Activated CD4-positive, alpha-beta T cell treated with anti-CD3 and anti-CD28 coated beads, Interleukin-2, amount 50 U/mL, for 16 hours (primary cell): ENCODE measurements at places on chromosomes 7 and 10.
A peak's percentile ranks its signal among the peaks of the same experiment; 100 is the strongest.

DNA sequence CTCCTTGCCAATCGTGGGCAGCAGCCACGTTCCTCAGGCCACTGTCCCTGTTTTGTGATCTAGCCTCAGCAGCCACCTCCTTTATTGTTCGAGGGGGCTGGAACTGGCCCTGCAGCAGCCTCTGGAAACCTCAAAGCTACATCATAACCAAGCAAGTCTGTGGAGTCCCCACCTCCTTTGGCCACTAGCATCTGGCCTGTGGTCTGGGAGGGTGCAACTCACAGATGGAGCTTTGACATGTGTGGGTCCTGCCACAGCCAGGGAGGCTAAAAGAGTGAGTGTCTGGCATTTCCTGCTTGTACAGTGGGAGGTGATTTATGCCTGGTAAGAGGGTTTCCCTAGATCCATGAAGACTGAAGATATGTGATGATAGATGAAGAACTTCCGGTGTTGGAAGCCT lies 32.3 kb upstream of the NUB1 start:
- DNase-seq: no peak

- DNase-seq: no peak
Measured at GRCh38 chr7:127608446-127608845, 9.5 kb downstream of the PAX4 start.

GRCh38 chr7:70678621-70679251 lies 453.2 kb upstream of the GALNT17 start:
- DNase-seq: peak; percentile 44

- peak; percentile 83 for DNase-seq
Measured at GRCh38 chr10:72637398-72637857, 11.5 kb upstream of the MICU1 start.

DNA sequence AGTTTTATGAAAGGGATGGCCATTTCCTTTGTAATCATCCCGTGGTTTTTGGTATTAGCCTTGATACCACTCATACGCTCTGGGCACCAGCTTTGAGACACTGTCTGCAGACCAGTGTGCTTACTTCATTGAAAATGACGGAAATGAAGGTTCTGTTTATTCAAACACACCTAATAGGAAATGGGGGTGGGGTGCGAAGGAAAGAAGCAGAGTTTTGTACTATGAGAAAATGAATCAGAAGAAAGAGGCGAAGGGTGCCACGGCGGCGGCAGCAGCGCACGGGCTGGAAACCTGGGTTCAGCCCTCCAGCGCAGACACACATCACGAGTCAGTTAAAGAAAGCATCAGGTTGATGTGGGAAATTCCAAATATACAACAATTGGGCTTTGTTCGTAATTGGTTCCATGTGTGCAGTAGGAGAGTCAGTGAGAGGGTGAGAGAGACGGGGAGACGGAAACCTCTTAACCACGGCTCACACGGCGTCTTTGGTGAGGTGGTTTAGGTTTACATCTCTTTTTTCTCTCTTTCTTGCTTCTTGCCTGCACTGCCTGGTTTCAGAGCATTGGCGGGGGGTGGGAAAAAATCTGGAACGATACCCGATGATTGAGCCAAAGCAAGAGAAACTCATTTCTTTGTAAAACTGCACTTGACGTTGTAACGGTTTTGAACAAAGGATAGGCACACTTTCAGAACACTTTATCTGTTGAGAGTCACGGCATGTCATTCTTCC lies 321.2 kb downstream of the FRMD4A start:
- peak; percentile 55 for DNase-seq

GRCh38 chr7:99219185-99219767 lies 11.4 kb upstream of the KPNA7 start:
- no peak for DNase-seq

DNA sequence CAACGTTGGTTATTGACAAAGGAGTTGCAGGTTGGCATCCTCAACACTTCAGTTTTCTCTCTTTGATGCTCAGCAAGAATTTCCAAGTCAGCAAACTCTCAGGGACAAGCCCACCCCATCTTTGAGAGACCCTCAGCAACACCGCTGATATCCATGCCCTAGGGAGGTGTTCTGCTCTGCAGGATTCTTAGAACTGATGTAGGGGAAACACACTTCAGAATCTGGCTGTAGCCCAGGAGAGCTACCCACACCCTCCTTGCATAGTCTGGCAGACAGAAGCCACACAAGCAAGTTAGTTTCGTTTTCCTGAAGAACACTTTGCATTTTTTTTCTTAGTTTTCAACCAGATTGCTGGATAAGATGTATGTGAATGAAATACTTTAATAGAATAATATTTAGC lies 822 bp downstream of the SAMD9L start:
- peak; percentile 52 for DNase-seq

DNA sequence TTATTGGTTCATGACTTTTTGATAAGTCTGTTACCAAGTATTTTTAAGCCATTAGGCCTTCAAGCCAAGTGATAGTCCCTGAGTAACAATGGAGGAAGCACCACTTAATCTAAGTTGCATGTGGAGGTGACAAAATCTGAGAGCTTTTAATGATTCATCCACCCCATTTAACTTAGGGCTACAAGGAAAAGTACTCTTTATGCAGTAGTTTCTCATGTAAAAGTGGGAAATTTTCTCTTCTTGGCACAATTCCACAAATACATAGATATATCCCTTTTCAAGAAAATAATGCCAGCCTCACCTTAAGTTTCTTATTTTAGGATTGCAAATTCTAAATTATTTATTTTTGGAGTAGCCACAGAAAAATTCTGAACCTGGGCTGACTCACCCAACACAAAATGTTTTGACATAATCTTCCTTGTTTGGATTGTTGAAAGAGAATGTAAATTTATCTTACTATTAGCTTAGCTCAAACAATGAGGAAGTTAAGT lies 85.7 kb downstream of the SUGCT start:
- DNase-seq: no peak

- DNase-seq: no peak
Measured at GRCh38 chr10:26994743-26995142, 105.6 kb downstream of the ANKRD26 start.

GRCh38 chr10:70777063-70777875 lies 7.9 kb downstream of the TBATA start:
- DNase-seq: no peak

- no peak for DNase-seq
Measured at GRCh38 chr7:7779888-7780287, 61.5 kb upstream of the RPA3 start.

- DNase-seq: no peak
Measured at GRCh38 chr7:46197785-46198540, 276.9 kb upstream of the IGFBP3 start.

DNA sequence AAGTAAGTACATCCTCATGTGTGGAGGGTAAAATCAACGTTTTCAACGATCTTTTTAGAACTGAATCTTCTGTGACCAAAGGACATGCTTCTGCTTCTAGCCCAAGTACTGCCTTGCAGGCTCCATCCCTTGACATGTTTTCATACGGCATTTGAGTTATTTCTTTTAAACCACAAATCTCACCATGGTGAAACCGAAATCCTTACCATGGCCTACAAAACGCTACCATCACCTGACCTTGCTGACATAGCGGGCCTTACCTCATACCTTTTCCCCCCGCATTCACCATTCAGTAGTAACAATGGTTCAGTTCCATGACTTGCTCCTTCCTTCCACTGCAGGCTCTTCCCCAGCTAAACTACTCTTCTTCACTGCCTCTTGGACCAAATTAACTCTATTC lies 3.5 kb downstream of the RNF216 start:
- peak; percentile 30 for DNase-seq

DNA sequence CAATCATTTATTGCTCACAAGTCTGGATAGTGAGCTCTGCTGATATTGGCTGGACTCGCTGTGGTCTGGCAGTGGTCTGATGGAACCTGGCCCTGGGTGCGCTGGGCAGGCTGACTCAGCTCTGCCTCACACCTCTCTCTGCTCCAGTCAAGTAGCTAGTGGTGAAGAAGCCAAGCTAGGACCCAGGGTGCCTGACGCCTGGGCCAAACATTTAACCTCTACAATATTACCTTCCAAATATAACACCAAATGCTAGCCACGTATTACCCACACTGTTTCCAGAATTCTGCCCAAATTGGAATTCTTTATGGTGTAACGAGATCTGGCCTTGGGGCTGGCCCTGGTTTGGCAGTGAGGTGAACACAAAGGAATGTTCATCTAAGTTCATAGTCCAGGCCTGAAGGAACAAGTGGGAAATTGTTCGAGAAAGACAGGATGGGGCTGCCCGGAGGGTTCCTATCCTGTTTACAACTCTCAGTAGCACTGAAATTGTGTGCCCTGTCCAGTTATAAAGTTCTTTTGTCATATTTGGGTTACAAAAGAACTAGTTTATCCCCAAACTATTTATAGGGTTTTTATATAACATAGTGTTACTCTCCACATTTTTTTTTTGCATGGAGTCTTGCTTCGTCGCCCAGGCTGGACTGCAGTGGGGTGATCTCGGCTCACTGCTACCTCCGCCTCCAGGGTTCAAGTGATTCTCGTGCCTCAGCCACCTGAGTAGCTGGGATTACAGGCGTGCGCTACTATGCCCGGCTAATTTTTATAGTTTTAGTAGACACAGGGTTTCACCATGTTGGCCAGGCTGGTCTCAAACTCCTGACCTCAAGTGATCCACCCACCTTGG lies 16.3 kb downstream of the OR2AE1 start:
- DNase-seq: no peak

DNA sequence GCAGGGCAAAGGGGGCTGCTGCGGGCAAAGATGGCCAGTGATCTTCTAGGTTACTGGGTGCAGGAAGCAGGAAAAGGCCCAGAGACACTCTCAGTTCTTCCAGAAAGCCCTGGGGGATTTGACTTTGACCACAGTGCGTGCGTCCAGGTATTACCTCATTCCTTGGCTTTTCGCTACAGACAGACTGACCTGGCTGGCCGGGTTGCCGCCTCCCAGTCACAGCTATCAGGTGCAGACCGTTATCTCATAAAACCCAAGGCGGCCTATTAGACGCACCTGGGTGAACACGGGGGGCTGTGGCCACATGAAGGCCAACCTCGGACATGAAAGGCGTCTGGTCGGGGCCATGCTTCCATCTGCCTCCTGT lies 80.3 kb downstream of the FOXL3 start:
- no peak for DNase-seq

- DNase-seq: no peak
Measured at GRCh38 chr10:122236690-122237306, 34.3 kb upstream of the BTBD16 start.

DNA sequence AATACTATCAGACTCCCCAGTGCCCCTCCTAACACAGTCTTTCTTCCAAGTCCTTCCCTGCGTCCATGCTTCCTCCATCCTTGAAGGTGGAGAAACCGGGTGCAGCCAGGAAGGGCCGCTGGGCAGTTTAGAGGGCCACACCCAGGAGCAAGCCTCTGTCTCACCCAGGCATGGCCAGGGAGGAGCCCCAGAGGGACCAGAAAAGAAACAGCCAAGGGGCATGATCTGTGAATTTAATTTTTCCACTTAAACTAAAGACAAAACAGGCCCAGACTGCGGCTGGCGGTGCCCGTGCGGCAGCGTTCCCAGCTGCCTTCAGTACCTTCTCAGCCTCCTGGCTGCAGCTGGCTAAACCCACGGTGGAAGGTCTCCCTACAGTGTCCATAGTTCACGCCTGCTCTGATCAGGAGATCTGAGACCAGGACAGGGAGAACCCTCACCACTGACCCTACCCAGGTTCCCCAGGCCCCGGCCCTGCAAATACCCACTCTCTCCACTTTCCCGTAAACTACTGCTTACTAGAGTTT lies 12.9 kb downstream of the UNCX start:
- no peak for DNase-seq

GRCh38 chr7:45592230-45592991 lies 18.2 kb downstream of the ADCY1 start:
- no peak for DNase-seq

DNA sequence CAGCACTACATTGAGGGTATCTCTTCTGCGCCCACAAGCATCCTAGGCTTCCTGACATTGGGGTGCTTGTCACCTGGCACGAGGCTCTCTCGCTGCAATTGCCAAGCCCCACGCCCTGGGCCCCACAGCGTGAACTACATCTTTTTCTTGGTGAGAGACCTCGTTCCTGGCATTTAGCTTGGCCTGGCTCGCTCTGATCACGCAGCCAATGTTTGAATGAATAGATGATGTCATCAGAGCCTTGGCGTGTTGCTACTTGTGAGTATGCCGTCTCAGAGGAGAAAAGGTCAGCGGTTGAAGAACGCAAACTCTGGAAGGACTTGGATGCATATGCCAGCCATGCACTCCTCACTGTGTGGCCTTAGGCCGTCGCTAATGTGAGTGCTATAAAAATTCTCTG lies 150.2 kb upstream of the AUTS2 start:
- no peak for DNase-seq

- DNase-seq: no peak
Measured at GRCh38 chr7:24422441-24423010, 138.5 kb downstream of the NPY start.

- DNase-seq: no peak
Measured at GRCh38 chr10:123742751-123743440, 76.7 kb downstream of the GPR26 start.

DNA sequence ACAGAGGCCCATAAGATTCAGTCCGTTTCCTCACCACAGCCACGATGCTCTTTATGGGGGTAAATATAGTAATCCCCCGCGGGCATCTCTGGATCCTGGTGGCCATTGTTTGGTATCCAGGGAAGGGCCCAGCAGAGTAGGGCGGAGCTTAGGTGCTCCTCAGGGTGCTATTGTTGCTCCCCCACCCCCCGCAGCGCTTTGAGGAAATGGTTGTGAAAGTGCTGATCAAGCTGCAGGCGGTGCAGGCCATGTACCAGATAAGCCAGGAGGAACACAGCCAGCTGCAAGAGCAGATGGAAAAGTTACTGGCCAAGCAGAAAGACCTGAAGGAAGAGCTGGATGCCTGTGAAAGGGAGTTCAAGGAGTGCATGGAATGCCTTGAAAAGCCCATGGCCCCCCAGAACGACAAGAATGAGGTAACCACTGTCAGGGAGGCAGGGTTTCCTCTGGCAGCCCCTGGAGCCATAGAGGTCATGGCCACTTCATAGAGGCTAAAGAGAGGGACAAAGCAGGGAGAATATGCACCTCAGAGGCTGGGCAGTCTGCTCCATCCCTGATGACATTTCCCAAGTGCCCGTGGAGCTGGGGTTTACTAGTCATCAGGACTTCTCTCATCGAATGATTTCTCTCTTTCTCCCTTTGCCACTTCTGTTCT lies 17.6 kb upstream of the FLNC start:
- no peak for DNase-seq

- DNase-seq: no peak
Measured at GRCh38 chr7:18552943-18553604, 57.5 kb downstream of the HDAC9 start.

GRCh38 chr7:7220821-7221220 lies 38.5 kb downstream of the C1GALT1 start:
- no peak for DNase-seq

DNA sequence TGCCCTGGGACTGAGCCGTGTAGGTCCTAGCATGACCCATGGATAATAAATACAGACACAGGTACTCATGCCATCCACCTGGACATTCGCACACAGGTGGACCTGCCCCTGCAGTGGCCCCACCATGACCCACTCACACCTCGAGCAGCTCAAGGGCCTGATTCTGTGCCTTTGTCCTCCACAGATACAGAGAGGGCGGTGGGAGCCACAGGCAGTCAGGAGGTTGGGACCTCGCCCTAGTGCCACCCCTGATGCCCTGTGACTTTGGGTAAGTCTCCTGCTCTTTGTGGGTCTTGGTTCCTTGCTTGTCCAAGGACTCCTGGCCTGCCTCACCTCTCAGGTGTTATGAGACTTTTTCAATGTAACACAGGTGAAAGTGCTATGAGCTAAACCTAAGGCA lies 42.9 kb downstream of the C10orf120 start:
- DNase-seq: no peak
